GM10248 (cell line): ENCODE measurements at places on chromosomes 6 and 20.

DNA sequence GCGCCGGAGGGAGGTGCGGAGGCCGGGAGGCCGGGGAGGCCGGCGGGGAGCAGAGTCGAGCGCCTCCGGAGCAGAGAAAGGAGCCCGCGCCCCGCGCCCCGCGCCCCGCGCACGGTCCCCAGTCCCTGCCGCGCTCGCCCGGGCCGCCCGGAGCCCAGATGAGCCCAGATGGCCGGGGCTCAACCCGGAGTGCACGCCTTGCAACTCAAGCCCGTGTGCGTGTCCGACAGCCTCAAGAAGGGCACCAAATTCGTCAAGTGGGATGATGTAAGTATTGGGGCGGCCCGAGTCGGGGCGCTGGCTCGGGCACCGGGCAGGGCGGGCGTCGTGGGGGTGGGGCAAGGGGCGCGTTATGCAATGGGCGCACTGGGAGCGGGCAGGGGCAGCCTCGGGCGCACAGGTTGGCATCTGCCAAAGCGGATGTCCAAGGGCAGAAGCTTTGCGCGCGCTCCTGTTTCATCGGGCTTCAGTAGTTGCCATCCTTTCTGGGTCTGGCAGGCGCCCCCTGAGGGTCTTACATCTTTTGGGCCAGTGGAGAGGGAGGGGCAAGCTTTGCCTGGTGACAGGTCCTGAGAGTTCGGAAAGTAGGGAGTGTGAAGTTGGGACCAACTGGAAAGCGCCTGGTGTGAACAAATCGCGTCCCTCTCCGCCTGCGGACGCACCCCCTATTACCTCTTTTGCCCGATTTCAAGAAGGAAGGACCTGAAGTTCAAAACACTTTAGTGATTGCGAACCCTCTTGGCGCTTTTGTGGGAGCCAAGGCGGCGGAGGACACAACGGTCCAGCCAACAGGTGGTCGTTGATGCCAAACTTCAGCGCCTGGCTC, 631 bp downstream of the PLCB1 start:
- DNase-seq = no peak

DNA sequence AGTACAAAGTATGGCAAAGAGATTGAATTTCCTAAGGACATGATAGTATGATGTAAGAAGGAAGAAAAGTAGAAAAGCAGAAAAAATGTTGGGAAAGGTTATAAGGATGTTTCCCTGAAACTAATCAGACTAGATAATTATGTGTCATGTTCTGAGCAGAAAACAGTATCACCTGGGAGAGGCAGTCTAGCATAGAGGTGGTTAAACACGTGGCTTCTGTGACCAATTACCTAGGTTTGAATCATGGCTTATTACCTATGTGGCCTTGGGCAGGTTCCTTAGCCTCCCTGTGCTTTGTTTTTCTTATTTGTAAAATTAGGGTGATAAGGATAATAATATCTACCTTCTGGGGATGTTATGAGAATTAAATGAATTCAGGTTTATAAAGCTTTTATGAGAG, 38.0 kb downstream of the SCGN start:
- DNase-seq = no peak

DNA sequence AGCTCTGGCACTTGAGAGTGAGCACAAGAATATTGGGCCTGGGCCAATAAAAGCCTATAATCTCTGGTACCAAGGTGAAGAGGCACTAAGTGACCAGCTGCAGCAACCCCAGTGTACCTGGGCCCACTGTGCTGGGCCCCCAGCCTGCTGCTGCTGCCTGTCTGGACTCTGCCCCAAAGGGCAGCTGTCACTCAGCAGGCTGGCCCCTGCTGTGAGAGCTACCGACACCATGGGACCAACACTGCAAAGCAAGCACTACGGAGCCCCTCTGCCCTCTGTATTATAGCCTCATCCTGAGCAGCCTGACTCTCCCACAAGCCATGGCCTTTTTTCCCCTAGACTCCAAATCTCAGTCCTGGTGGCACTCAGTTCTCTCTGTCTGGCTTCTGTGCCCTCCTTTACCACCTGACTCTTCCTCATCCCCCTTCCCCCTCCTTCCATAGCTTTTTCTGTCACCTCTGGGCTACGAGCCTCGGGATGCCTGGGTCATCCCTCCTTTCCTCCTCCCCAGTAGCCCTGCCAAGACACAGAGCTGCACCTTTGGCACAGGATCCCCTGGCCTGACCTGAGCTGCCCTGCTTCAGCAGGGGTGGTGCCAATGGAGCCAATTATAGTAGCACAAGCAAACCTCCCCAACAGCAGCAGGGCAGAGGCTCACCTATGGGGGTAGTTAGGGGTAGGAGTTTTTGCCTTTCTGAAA, 14.2 kb downstream of the RRP36 start:
- DNase-seq = no peak

DNA sequence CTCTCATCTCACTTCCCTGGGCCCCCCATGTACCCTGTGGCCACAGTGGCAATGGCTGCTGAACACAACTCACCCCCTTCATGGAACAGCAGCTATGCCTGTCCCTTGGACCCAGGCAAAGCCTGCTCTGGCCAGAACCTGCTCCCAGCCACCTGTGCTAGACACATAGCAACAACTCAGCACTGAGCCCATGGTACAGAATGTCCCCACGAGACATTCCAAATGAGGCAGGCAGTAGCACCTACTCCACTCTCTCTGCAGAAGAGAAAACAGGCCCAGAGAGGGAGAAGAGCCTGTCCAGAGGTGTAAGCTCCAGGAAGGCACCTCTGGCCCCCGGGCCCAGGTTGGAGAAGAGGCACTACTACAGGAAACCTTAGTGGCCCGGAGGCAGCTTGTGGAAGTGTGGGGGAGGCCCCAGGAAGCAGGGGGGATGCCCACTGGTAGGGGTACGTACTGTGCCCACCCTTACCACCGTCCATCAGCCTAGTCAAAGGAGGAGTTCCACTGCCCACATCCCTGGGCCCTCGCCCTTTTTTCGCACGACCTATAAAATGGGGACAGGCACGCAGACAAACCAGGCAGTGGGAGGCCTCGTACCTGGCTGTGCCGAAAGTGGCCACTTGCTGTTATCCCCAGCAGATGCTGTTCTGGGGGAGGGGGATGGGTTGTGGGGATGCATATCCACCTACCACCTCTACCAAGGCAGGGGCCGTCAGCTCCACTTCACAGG, 97.2 kb downstream of the ASXL1 start:
- DNase-seq = no peak

DNA sequence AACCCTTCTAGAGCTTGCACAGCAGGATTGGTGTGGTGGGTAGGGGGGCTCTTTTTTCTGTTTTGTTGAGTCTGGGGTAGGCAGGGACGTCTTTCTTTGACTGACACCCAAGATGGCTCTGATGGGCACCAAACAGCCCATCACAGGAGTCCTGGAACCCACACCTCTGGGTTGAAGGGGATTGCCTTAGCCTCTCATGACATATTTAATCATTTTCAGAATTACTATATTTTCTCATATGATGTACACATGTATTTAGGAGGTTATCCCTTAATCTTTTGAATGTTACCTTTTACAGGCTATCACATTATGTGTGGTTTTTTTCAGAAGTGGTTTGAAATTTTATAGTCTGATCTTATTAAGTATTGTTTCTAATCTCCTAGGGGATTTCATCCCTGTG, 64.6 kb downstream of the RPP40 start:
- DNase-seq = no peak

GRCh38 chr6:126614642-126615504, 275.0 kb downstream of the CENPW start:
- DNase-seq = no peak

DNA sequence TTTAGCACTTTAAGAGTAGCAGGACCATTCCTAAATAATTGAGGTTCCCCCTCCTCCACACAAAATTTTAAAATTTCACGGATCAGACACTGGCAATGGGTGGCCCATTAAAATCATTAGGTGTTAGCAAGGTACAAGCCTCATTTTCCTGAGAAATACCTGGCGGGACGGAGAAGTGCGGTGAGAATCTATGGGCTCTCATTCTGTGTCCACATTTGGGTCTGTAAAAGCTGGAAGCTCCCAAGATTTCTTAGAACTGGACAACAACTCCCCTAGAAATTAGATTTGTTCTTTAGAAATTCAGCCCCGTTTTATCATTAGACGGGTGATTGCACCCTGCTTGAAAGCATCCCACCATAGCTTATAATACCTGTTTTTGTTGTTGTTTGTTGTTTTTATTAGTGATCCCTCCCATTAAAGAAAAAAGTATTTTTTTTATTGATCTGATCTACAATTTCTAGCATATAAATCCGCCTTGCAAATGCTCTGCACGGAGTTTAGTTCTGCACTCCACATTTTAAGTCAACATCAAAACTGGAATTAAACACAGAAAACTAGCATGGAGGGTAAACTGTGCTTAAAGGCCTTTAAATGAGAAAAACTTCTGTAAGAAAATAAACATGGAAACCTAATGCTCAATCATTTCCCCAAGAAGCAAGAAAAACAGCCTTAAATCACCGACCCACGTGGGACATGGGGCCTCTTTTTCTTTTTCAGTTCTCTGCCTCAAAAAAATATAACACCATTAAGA, 5.7 kb downstream of the SIM1 start:
- DNase-seq = no peak

DNA sequence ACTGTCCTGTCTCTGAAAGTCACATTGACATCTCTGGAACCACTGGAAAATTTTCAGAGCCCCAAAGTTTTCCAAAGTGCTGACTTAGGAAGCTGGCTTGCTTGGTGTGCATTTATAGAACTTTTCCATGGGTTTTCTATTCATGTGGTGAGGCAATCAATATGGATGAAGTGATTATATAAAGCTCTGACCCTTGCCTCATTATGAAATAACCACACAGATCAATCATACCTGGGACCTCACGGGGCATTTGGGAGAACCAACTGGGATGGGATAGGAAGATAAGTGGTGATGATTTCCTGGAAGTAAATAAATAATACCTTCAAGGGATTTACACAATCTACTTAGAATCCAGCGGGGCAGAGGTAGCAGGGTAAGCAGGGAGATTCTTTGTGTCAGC, 22.9 kb upstream of the SIM1 start:
- no peak for DNase-seq

DNA sequence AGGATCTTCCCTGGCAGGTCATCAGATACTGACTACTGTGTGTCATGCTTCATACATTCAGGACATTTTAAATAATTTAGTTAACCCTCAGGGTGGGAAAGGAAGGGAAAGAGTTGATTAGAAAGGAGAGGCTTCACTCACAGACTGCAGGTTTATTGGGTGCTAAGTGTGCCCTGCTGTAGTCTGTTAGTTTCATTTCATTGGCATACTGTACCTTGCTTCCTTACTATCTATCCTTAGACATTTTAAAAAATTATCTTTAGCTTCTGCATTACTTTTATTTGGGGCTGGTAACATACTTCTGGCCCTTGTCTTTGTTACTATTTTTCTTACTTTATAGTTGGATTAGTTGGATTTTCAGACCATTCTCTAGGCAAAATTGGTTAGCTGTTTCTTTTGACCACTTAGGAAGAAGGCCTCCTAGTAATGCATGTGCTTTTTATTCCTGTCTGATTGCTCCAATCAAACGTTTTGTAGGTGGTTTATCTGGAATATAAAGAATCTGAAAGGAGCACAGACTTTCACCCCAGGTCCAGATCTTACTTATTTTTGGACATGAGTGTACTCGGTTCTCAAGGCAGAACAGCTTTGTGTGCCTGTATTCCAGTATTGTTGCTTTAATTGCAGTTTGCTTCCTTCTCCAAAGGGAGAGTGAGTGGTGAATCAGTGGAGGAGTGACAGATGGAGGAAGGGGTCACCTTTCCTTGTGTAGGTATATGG, 82.7 kb upstream of the PRDM1 start:
- no peak for DNase-seq

- DNase-seq = no peak
These were observed 20.4 kb downstream of the PAX1 start for GRCh38 chr20:21725892-21726291.

GRCh38 chr20:38804682-38805501, 605 bp upstream of the PPP1R16B start:
- DNase-seq = peak; percentile 65

- no peak for DNase-seq
These were observed 52.4 kb downstream of the CEBPB start for GRCh38 chr20:50242863-50243609.

DNA sequence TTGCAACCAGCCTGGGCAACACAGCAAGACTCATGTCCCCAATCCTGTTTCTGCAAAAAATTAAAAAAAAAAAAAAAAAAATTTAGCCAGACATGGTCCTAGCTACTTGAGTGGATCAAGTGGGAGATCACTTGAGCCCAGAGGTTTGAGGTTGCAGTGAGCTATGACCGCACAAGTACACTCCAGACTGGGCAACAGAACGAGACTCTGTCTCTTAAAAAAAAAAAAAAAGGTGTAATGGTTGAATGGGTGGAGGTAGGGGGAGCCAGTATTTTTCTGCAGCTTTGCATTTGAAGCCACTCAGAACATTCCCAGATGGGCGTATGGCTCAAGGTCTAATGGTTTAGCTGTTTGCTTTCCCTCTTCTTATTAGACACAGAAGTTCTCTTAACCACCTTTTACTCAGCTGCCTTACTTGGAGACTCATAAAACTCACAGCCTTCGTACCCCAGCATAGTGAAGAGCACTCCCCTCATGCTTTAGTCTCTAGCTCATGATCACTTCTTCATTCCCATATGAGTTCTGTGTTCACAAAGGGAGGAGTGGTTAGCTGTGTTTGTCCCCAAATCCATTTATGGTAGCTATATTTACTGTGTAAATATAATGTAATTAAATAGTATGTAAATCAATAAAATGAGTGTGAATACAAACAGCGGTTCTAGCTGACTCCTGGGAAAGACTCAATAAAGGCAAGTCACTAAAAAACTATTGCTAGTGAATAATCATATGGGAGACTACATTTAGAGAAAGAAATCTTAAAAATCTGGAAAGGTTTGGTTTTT, 9.0 kb downstream of the FKBP1A start:
- no peak for DNase-seq

- DNase-seq = no peak
These were observed 126.7 kb upstream of the TRAF3IP2 start for GRCh38 chr6:111732390-111732789.

GRCh38 chr20:7637184-7637583, 303.1 kb downstream of the HAO1 start:
- no peak for DNase-seq

DNA sequence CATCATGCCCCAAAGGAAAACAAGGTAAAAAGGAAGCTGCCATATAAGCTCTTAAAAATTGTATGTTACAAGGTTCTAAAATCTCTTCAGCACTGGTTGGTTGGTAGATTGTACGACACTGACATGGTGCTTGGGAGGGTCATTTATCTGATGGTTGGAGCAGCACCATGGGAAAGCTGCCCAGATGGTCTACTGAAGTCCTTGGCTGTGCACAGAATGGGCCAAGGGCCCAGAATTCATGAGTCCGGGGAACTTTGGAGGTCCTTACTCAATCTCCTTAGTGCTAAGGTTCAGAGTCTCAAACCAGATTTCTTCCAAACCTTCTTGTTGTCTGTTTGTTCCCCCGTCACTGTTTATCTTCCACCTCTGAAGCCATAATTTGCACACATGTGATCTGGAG, 314.4 kb downstream of the ESR1 start:
- DNase-seq = no peak
